ENCODE measurements at places on chromosomes 16 and 17. TPM values are rescaled to one million over a fixed set of nuclear protein-coding genes. Genes with fewer than 3 reads are reported as not detected.

Gene ZFP3
- total RNA-seq, result 6.9 TPM

Gene DNAI2
- not detected for total RNA-seq

Gene CACNG1
- total RNA-seq, result 25.8 TPM

Gene CPNE7
- 2.5 TPM for total RNA-seq

Gene C16orf95
- total RNA-seq, result 5.0 TPM

Gene KCNG4
- not detected for total RNA-seq

Gene TNFRSF13B
- total RNA-seq, result not detected

Gene CD7
- total RNA-seq, result 1.4 TPM

Gene PRSS53
- total RNA-seq, result 1.1 TPM

Gene NME3
- total RNA-seq, result 43.1 TPM

Gene SLC5A11
- 3.7 TPM for total RNA-seq

Gene C16orf92
- not detected for total RNA-seq

Gene EIF1
- total RNA-seq, result 128 TPM

Gene SLFN14
- 1.8 TPM for total RNA-seq

Gene ELMO3
- total RNA-seq, result 6.3 TPM

Gene ADORA2B
- 1.8 TPM for total RNA-seq

Measured in metanephros (tissue), 2 donors.